ENCODE measurements at places on chromosomes 3 and 15.
A peak's percentile ranks its signal among the peaks of the same experiment; 100 is the strongest.

DNA sequence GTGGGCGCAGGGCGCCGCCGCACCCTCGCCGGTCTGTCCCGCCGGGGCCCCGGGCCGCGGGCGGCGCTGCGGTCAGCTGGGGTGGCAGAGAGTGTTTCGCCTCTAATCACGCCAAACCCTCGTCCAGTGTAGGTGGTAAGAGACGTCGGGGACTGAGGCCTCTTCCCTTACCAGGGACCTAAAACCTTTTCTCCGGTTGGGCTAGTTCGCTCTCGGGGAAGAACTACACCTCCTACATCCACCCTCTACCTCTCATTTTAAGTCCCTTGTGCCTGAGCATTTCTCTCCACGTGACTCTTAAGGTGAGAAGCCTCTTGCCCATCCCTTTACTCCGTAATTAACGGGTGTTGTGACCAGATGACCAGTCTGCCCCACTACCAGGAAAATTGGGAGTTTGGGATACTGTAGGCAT, 520 bp downstream of the TMEM42 start:
- DNase-seq = no peak

DNA sequence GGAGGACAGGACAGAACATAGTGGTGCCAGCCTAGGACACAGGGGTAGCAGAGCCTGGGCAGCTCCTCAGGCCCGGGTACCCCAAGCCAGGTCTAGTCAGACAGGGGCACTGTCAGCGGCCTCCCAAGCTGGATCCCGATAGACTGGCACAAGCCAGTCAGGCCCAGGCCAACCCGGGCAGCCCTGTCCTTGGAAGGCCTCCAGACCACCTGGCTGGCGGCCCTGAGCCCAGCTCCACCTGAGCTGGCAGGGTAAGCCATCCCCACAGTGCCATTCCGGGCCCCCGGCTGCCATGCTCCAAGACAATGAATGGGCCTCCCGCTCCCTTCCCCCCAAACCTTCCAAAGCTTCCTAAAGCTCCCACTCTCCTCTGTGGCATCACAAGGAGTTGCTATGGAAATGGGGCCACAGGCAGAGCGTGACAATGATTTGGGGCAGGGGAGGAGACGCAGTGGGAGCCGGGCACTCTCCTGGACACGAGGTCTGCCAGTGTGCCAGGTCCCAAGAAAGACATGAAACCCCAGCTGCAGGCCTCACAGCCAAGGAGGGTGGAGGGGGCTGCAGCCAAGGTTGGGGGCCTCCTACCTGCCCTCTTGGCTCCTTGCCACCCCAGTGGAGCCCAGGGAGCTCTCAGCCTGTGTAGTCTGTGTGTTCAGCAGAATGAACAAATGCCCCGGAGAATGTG, 165.6 kb upstream of the LINGO1 start:
- no peak for DNase-seq

DNA sequence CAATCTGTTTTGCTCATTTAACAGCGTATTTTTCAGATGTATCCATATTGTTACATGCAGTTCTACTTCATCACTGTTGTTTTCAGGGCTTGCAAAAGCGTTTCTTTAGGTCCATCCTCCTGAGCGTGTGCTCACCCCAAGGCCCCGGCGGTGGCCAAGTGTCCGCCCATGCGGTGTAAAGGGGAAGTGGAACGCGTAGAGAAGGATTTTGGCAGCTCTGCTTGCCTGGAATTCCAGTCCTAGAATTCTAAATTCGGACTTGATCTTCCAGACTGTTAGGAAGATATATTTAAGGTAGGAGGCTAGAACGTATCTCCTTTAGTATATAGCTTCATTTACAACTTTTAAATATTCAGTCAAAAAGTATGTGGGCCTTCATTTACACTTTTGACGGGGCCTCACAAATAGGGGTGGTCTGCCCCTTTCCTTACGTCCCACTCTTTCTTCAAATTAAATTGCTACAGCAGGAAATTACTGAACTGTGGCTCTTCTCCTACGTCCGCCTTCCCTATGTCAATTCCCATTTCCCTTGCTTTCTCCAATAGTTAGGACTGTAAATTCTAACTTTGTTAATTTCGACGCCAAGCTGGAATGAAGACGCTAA, 609 bp upstream of the TBC1D23 start:
- no peak for DNase-seq

DNA sequence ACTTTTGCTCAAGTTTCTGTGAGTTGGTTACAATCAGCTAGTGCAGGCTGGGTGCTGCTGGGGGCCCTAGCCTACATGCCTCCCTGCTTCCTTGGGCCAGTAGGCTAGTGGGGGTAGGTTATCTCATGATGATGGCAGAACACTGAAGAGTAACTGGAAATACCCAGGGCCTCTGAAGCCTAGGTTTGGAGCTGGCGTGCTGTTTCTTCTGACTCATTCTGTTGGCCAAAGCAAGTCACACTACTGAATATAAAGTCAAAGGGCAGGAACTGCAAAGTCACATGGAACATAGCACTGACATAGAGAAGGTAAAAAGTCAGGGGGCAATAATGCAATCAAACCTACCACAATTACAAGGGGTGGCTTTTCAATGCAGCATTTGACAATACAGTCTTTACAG, 34.5 kb downstream of the RASGRP1 start:
- no peak for DNase-seq

- DNase-seq = no peak
These were observed 45.9 kb upstream of the CP start for GRCh38 chr3:149267565-149267964.

DNA sequence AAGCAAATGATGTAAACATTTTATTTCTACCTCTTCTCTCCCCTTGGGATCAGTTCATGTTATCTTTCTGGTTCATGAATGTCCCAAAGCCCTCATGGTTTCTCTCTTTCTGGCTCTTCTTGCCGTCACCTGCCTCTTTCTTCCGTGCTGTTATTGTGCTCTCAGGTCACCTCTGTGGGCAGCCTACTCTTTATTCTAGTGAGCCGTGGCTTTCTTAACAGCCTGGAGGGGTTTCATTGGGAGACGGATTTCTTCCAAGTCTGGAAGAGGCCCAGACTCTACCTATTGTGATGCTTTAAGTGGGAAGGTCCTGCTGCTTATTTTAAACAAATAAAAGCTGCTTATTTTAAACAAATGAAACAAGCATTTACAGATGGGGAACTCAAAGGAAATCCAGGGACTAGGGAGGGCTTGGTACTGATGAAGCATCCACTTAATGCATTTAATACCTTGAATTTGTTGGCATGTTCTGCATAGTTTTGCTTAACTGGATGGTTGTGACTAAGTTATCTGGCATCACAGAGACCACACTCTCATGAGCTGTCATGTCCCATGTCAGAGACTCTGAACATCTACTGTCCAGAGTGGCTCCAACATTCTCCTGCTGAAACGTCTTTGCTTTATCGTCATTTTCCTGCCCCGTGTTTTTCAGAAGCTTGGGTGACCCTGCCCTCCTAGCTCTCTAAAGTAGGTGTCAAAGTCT, 443.3 kb downstream of the GABRG3 start:
- DNase-seq = no peak

GRCh38 chr15:78938658-78939488, 6.0 kb downstream of the CTSH start:
- peak; percentile 55 for DNase-seq

DNA sequence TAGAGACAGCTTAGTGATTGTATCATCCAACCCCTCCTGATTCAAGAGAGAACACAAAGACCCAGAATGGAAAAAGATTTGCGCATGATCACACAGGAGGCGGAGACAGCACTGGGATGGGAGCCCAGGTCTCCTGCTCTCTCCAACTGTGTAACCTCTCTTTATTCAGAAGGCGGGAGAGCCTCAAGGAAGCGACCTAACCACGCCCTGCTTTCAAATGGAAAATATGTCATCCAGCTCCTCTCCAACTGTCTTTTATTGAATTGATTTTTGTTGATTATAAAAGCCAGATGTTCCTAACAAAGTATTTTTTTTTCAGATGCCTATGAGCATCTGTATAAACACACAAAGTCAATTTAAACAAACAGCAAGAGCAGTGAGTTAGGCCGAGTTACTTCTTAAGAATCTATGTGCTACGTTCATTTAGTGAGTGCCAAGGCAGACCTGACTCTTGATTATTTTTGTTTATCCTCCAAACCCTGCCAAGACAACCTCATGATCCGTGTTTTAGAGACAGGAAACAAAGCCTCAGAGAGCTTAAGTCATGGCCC, 74.5 kb downstream of the BFSP2 start:
- DNase-seq = no peak

GRCh38 chr15:53978253-53978906, at the start of gene UNC13C:
UNC13C (plus strand) TSS chr15:53978441; CDS start chr15:54012904, 34,463 bp downstream.
- no peak for DNase-seq

- no peak for DNase-seq
These were observed 510.5 kb downstream of the FOXP1 start for GRCh38 chr3:71072986-71073385.

DNA sequence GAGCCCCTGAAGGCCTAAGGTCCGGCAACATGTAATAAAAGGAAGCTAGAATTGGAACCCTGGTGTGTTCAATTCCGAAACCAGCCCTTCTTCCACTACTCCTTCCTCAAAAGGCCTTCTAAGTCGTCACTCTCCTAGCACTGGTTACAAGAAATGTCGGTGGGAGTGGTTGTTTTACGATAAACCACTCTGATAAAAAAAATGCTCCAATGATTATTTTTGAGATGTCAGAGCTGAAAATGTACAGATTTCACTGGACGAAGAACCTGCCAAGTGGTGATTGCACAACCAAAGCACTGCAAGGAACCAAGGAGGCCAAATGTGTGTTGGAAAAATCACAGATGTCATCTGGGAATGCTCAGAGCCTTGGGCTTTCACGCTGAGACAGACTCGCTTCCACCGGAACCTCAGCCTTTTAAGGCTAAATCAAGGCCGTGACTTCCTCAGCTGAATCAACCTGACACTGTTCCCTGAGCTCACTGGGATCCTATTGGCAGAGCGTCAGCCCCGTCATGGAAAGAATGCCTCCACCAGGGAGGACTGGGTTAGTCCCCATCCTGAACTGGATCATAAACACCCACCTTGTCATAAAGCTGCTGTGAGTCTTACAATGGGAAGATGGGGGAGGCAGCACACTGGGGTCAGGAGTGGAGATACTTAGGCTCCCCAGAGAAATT, 108.1 kb upstream of the THBS1 start:
- no peak for DNase-seq

DNA sequence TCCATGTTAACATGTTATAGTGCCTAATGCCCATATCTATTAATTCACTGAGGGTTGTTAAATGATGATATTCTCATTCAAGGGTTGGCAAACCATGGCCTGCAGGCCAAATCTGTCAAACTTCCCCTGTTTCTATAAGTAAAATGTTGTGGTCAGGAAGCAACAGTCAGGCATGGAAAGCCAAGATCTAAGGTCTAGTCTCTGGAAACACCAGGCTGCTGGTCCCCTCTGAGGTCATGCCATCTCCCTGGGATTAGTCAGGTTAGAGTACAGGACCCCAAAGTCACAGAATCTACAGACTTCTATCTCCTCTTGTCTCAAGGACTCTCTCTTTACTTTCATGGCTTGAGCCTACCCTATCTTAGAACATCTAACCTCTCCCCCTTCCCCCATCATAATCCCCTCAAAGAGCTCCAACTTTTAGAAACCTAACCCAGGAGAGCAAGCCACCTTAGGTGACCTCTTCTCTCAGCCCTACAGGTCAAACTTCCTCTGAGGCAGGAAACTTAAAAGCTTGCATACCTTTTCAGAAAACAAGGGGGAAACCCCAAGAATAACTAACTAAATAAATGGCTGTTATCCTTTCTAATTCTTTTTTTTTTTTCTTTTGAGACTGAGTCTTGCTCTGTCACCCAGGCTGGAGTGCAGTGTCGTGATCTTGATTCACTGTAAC, 15.3 kb upstream of the HERC1 start:
- no peak for DNase-seq

DNA sequence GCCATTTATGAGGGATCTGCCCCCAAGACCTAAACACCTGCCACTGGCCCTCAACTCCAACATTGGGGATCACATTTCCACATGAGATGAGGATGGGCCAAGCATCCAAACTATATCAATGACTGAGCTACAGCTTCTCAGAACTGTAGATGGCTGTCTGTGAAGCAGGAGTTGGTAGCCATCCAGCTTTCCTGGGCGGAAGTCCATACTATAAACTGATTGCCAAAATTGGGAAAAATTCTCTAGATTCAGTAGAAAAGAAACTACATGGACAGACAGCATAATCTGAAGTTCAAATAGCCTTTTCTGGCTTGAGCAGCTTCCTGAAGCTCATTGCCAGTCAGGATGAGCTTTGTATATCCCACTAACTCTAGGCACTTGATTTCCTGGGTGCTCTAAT, 214.7 kb upstream of the ZBTB20 start:
- no peak for DNase-seq

DNA sequence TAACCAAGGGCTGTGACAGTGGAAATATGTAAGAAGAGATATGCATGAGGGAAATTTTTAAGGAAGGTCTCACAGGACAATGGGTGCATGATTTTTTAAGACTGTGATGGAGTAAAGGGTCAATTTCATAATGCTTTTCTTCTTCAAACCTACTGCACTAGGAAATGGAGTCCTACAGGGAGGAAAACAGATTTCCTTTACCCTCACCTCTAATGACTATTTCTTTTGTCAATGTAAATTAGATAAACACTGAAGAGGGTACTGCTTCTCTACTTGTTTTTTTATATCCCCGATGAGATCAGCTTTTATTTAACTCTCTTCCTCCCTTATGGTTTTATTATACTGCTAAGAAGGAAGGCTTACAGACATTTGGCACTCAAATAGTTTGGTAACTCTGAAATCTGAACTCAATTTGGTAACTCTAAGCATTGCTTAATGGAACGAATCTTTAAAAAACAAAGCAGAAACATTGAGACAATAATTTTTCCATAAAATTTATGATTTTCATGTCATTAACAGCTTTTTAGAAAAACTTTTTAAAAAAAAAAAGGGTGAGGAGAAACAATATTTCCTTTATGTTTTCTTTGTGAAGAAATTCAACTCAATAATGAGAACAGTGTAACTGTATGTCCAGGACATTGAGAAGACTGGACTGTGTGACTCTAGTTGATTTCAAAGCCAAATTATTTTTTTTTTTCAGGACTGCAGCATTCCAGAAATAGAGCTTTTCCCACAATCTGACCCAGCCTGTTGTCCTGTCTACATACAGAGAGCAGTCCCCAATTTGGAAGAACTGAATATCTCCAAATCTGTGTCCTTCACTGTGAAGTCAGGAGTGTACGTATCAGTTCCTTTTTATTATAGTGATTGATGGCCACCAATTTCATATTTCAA, 64.4 kb downstream of the CRYBG3 start:
- DNase-seq = no peak

DNA sequence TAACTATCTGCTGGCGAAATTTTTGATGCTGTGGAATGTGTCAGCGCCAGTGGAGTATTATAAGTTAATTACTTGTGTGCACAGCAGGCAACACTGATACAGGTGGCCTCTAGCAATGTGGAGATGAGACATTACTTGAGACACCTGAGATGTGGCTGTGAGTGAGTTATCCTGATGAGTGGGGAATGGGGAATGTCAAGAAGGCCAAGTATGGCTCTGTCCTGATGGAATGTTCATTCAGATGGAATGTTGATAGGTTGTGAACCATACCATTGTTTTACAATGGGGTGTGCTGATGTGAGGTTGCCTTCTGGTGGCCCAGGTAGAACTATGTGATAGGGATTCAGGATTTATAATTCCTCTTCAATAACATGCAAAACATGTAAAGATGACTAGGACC, 404.8 kb downstream of the PTPRG start:
- DNase-seq = no peak
